Small intestine (tissue), 16 donors: ENCODE measurements at places on chromosomes 4 and X.

GRCh38 chr4:166324321-166324720 lies 451.3 kb downstream of the TLL1 start:
- peak; percentile 22 for DNase-seq

GRCh38 chr4:6926681-6927478 lies 17.3 kb downstream of the TBC1D14 start:
- DNase-seq, result peak; percentile 95

DNA sequence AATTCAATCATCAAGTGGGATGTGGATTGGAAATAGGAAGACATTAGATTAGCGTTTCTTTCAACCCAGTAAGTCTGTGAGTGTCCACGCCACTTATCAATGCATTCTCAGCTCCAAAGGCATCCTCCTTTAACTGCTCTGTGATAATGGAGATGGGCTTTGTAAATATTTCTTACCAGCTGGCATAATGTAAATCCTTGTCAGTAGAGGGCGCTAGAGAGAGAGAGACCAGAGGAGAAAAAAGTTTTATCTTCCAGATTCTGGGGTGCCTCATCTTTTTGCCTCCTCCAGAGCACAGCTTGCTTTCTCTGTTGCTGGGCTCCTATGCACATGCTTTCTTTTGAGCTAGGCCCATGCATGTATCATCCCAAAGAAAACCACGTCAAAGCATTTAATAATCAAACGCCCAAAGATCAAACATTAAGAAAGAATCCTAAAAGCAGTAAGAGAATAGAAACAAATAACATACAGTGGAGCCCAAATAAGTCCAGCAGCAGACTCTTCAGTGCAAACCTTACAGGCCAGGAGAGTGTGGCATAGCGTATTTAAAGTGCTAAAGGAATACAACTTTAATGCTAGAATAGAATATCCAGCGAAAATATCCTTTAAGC lies 9.6 kb upstream of the MTMR1 start:
- DNase-seq, result peak; percentile 30

DNA sequence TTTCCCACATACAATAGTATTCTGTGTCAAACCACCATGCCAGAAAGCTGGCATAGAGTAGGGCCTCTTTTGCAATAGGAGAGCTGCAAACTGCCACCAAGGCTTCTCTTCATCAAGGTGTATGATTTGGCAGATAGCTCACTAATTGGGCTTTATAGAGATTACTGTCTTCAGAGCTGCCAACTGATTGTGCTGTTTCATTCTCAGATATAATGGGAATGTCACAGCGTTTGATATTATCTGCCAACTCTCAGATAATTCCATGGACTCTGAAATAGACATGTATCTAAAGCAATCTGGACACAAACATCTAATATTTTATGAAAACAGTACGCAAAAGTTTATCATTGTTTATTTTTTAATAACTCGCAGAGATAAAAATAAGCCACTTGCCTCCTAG lies 1289.1 kb downstream of the STIM2 start:
- no peak for DNase-seq

DNA sequence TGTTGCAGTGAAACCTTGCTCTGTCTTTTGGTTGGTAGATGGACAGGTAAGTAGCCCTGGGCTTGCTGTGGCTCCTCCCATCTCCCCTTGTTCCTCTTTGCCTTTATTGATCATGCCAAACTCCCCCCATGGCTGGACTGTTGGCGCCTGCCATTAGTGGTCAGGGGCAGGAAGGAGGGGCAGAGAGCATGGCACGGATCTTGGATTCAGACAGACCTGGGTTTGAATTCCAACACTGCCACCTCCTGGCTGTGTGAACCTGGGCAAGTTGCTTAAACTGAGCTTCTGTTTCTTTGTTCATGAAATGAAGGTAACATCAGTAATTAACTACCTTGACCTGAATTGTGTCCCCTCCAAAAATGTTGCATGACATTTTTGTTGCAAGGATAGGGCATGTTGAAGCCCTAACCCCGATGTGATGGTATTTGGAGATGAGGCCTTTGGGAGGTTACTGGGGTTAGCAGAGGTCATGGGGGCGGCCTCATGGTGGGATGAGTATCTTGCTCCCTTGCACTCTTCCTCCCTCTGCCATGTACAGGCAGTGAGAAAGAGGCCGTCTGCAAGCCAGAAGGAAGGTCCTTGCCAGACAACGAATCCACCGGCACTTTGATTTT lies 6.0 kb downstream of the SLC2A9 start:
- DNase-seq, result peak; percentile 67

GRCh38 chr4:114378305-114378903 lies 220.2 kb upstream of the UGT8 start:
- DNase-seq, result peak; percentile 45

DNA sequence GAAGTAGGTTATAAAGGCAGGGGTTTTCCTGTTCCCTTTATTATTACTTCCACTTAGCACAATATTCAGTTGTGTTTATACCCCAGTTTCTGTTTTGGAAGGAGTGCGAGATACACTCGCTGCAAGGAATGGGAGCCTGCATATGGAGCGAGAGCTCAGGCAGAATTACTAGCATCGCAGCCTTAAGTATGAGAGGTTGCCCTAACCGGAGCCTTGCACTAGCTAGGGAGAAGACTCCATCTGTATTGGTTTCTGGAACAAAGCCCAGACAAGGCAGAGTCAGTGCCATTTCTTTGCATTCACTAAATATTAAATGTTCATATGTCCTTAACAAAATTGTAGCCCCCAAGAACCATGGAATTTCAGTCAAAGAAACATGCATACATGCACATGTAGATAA lies 6.2 kb upstream of the DCTD start:
- no peak for DNase-seq

DNA sequence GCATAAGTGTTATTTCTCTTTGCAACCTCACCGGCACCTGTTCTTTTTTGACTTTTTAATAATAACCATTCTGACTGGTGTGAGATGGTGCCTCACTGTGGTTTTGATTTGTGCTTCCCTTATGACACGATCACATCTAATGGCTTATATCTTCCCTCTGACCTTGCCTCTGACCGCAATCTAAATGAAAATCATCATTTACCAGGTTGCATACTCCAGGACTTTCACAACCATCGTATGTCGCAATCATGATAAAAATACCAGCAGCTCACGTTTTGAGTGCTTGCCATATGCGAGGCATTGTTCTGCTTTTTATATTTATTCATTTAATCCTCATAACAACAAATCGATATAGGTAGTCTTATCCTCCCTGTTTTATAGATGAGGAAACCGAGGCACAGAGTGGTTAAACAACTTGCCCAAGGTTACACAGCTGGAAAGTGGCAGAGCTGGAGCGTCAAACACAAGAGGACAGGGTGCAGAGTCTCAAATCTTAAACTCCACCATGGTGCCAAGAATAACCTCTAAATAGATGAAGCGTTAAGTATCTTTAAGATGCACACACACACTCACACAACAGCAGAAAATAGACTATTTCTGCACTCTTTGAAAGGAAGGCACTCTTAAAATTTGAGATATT lies 102.2 kb downstream of the SEL1L3 start:
- DNase-seq, result no peak

DNA sequence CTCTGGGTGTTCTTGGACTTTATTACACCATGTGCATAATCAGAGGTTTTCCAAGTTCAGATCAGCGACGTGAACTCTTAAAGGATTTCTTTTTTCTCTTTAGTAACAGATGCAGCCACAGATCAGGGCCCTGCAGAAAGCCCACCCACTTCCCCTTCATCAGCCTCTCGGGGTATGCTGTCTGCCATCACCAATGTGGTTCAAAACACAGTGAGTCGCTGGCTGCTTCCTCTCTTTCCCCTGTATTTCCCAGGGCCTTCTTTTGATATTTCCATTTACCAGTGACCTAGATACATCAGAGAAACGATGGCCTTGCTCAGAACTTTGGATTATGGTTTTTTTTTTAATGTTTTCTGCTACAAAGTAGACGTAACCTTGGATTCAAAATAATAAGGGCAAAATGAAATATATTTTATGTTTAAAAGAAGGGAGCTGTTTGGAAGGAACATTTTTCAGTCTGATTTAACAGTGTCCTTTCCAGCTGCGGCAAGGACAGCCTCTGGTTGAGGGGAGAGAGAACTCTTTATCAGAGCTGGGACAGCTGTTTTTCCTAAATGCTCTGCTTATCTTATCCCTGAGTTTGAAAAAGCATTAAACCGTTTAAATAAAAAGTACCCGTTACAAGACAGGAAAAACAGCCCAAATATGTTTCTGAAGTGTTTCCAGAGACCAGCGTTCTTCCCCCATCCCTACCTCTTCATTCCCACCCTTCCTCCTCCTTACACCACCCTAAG lies 38.2 kb downstream of the FAM114A1 start:
- DNase-seq, result no peak
